ENCODE measurements at places on chromosomes 11 and 22.

DNA sequence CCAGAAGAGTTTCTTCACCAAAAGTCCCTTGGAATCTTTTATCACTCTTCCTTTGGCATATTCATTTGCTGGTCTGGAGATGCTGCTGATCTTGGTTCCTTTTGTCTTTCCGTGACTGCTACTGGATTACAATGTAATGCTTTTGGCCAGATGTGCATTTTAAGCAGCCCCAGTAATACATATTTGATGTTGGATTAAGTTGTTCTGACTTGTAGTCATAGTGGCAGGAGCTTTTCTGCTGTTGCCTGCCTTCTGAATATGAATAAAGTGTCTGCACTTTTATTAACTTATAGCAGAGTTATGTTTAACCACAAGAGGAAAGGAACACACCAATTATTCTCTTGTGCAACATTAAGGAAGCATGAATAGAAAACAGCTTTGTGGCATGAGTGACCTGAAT, 360.0 kb upstream of the DDI1 start:
- DNase-seq = no peak

- no peak for DNase-seq
Measured at GRCh38 chr22:19117111-19117512, 5.1 kb downstream of the DGCR2 start.

DNA sequence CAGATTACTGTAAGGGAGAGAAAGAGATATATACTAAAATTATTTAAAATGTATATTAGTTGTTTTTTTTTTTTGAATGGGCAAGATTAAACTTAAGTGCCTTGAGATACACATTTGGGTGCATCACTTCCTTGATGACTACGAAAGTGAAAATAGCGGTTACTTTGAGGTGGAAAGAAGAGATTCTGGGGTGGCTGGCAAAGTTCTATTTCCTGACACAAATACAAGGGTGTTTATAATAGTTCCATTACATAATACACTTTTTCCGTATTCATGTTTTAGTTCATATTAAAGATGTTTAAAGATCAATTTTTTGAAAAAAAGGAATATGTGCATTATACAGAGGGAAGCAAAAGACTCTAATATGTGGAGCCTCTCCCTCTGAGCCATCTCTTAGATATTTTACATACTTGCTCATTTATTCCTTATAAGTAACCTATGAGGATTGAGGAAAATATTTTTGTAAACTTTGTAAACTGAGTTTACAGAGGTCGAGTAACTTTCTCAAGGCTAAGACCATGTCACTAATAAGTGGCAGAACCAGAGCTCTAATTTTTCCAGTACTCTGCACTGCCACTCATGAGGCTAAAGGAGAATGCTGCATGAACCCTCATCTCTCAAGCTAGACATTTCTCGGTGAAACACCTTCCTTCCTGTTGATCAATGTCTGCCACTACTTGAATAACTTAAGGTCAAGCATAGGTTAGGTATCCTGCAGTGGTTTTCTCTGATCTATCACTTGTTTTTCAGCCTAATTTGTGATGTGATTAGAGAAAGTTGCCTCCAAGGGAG, 58.6 kb downstream of the DDIAS start:
- DNase-seq = peak; percentile 24

- DNase-seq = no peak
Measured at GRCh38 chr22:24995649-24996180, 43.2 kb downstream of the KIAA1671 start.

- DNase-seq = no peak
Measured at GRCh38 chr11:4865855-4866254, 15.8 kb upstream of the OR51T1 start.

GRCh38 chr11:30983776-30984441, 385.6 kb downstream of the DCDC1 start:
- no peak for DNase-seq

DNA sequence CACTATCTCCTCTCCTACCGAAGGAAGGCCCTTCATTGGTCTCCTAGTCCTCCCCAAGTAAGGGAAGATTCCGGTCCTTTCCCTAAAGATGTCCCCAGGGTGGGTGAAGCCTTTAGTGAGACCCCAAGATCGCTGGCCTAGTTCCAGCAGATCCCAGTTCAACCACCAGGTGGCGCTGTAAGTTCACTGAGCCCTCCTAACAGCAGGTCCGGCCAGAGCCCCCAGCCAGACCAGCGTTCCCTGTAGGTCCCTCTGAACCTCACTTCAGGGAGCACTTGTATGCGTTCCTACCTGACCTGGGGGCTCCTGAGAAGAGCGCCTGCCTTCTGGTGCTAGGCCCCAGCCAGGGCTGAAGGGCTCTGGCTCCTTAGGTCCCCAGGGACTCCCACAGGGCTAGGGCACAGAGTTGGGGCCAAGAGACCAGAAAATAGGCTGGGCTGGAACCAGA, 38.1 kb downstream of the LMO1 start:
- peak; percentile 92 for DNase-seq

- peak; percentile 77 for DNase-seq
Measured at GRCh38 chr11:67648140-67648795, 2.3 kb downstream of the ACY3 start.

DNA sequence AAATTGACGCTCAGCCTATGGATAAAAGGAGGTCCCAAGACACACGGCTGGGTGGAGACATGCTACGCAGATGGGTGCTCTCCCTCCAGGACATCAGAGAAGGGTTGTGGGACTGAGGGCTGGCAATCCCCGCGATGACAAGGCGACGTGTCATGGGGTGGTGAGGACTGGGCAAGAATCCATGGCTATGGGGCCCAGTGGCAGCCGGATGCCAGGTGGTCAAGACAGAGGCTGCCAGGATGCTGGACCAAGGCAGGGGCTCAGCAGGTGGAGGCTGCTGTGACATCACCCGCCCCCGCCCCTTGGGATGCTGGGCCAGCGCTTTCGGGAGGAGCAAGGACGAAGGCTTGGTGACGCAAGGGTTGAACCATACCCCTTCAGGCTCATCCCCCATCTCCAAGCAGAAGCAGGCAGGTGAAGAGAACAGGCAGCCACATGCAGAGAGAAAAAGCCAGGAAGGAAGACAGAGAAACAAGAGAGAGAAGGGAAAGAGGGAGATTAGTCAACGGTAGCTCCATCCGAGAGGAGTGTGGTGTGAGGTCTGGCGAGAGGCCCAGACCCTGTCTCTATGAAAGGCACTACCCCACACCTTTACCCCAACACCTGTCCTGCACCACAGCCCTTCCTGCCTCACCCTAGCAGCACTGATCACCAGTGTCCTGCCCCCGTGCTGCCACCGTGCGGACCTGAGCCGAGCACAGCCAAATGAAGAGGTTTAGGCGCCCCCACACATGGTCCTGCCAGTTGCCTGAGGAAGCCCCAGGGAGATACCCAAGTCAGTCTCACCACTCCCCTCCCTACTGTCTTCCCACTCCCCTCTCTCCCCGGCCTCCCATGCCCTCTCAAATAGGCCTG, 24.1 kb upstream of the RASL10A start:
- DNase-seq = no peak

DNA sequence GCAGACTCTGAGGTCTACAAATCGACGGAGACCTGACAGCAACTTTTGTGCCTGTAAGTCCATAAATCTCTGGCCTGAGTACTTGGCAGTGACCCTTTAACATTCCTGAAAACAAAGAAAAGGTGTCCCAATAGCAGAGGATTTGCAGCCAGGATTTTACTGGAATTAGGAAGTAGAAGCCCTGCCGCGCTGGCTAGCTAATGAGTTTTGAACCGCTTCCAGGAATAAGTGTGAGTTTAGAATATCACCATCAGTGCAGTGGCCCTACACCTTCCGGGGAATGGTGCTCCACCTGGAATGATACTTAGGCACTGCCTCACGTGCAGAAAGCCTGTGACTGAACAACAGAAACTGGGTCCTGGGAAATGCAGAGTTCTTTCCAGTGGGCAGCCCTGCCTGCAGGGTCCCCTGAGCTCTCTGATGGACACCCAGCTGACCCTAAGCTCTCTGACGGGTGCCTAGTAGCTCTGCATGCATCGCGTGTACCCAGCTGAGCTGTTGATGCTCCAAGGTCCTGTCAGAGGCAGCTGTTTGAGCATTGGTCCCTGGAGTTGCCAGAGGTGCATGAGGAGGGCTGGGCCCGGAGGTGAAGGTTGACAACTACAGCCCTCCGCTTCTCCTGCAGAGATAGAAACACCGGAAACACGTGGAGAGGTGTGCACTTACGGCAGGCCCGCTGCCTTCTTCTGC, 380.9 kb downstream of the TBC1D22A start:
- no peak for DNase-seq

DNA sequence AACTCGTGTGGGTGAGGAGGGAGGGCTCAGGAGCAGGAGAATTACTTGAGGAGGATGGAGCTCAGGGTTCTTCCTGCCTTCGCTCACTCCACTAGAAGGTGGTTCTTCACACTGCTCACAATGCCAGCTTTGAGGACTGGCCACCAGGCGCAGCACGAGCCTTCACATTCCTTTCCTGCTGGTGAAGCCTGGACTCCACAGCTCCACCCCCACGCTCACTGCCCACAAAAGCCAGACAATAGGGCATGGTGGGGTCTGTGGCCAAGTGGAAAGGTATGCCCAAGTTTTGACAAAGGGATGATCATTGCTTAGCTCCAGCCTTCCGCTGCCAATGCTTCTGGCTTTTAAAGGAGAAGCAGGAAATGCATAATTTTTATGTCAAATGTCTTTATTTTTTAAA, 58.0 kb upstream of the FADD start:
- no peak for DNase-seq

- no peak for DNase-seq
Measured at GRCh38 chr11:62399878-62400266, 19.0 kb upstream of the SCGB1A1 start.

DNA sequence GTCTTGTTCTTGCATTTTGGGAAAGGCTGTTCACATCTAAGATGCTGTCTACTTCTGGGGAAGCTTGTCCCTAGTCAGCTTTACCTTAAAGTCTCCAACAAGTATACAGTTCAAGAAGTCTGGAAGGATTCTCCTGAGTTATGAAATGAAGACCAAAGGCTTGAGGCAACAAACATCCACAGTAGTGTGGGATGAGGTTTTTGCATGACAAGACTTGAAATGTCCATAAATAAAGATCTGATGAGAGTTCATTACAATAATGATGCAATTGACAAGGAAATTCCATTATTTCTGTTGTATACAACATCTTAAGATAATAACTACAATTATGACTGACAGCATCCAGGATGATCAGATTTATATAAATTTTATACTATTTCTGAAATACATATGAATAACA, 21.3 kb upstream of the KDM4E start:
- no peak for DNase-seq

- DNase-seq = peak; percentile 37
Measured at GRCh38 chr11:123434262-123434661, 4.2 kb downstream of the GRAMD1B start.

GRCh38 chr11:995752-996420, 40.6 kb downstream of the MUC6 start:
- peak; percentile 91 for DNase-seq

DNA sequence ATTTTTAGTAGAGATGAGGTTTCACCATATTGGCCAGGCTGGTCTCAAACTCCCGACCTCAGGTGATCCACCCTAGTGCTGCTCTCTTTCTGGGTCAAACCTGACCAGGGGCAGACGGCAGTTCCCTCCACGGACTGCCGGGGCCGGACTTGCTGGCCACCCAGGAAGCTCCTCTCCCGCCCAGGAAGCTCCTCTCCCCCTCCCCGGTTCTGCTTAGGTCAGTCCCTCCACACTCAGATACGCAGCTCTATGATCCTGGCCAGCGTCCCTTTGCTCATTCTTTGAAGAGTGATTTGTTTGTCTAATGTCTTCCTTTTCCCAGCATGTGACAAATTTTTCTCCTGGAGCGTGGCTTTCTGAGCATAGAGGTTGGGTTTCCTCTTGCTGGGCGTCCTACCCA, 125.3 kb upstream of the B3GAT1 start:
- no peak for DNase-seq

DNA sequence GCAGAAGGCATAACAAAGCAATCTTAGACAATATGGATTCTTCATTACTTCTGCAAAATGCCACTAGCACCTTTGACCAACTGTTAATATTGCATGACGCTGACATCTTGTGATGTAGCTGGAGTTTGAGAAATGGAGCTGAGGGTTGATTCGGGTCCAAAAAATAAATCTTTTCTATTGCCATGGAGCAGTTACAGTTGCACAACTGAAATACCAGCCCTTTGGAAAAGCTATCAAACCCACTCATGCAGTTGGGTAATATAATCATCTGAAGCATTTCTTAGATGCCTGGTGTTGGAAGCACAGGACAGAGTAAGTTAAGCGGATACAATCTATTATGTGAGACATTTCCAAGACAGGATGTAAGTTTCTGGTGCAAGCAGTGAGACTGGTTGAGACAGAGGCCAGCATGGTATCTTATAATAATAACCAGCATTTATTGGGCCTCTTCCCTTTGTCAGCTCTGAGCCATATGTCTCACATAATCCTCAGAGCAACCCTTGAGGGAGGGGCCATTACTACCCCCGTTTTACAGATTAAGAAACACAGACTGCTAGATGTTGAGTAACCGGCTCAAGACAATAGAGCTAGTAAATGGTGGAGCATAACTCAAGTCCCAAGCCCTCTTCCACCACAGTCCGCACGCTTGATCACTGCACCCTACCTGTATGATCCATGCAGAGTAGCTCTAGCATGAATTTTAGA, 74.9 kb upstream of the CAPRIN1 start:
- DNase-seq = no peak

- DNase-seq = peak; percentile 34
Measured at GRCh38 chr11:20337526-20338154, 25.9 kb upstream of the HTATIP2 start.

GRCh38 chr11:91822805-91823204, 401.8 kb upstream of the FAT3 start:
- DNase-seq = no peak
